ENCODE measurements at places on chromosomes 7 and 10.

DNA sequence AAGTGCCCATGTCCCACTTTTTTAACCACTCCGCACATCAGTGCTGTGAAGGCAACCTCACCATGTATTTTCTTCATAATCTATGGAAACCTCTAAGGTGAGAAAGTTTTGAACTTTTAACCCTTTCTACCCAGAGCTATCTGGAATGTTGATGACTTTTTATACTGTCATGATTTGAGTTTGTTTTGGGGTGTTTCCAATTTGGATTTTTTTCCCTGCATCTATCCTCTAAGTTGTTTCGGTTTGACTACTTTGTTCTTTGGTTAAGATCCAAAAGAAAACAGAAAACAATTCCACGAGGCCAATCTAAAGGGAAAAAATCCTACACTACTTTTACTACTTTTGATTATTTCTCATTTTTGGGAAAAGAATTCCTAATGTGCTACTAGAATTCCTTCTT lies 279.7 kb downstream of the USP6NL start:
- no peak for DNase-seq

- no peak for DNase-seq
Observed at GRCh38 chr10:2978111-2978510, 89.2 kb upstream of the PFKP start.

GRCh38 chr10:10353326-10353868 lies 664.3 kb upstream of the CELF2 start:
- no peak for DNase-seq

- DNase-seq, result no peak
Observed at GRCh38 chr7:28356619-28357018, 55.7 kb upstream of the CREB5 start.

DNA sequence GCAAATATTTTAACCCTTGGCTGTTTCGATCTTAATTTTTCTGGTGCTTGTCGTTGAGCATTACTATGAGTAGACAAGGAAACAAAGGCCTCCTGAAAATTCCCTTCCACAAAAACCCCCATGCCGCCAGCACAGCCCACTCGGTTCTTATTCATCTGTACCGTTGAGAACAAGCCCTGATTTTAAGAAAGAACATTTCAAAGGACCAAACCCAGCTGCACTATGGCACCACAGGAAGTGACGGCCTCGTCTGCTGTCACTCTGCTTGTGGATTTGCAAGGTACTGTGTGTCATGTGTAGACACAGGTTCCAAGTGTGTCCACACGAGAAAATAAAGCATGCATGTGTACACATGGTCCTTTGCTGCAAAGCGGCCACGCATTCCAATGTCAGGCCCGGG lies 285.2 kb downstream of the DNAJB6 start:
- DNase-seq, result no peak

Measured in left hindlimb (tissue), 1 donor.